ENCODE measurements at places on chromosomes 4 and X. TPM values are rescaled to one million over a fixed set of nuclear protein-coding genes. Genes with fewer than 3 reads are reported as not detected.

DNA sequence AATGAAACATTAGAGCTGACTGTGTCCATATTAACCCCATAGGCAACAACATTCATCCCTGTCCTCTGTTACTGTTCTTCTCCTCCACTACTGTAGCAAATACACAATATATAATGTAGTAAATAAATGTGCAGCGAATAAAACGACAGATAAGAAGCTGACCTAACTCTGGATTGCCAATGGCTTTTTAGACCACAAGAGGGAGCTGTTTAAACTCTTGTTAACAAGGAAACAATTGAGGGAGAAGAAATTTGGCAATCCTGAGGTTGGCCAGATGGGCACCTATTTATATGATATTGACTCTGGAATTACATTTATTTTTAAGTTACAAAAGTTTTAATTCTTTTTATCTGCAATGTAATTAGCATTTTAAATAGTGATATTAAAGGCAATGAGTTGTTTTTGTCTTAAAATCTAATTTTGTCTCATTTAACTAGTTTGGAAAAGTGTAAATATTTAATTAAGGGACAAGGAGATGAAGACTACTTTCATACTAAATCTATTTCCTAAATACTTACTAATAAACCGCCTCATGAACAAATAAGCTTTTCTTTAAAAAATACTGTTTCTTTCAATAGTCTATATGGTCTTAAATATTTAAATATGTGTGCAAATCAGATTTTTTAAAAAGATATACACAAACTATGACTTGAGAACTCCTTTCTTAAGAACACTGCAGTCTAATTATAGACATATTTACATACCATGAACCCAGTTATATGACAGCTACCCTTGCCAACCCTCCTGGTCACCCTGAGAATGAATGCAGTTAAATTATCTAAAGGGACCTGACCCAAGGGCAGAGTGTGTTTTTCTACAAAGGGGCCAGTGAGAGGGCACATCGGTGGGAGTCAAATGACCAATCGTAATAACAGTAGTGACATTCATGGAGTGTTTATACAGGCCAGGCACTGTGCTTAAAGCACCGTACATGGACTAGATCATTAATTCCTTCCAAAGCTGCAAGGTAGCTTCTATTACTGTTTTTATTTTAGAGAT is 52.9 kb upstream of the HPF1 start:
- no peak for DNase-seq

DNA sequence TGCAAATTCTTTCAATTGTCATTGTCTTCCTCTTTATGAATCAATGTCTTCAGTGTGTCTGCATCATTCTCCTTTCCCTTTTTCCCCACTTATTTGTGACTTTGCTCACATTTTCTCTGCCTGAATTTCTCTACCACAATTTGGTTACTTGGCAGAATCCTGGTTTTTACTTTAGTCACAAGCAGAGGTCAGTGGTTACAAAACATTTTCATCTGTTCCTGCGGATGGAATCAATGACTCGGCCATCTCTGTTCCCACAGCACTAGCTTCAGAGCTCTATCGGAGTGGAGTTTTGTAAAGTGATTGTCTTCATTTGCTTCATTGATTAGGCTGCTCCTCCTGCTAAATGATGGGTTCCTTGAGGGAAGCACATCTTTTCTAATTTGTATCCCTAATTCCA is 501.3 kb upstream of the AADAT start:
- no peak for DNase-seq

DNA sequence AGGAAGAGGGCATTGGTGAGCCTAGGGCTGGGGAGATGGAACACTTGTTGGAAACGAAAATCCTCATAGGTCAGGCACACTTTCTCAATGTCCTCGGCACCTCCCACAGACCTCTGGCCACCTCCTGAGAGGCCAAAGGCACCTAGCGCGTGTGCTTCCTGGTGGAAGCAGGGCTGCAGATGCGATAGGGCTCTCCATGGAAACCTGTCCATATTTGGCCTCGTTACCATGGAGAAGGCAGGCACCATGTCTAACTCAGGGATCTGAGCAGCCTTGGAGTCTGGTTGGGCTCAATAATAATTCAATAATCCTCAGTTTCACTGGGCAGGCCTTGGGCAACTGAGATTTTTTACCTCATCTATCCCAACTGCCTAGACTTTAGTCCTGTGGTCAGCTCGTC is 58.3 kb downstream of the RAI2 start:
- no peak for DNase-seq

DNA sequence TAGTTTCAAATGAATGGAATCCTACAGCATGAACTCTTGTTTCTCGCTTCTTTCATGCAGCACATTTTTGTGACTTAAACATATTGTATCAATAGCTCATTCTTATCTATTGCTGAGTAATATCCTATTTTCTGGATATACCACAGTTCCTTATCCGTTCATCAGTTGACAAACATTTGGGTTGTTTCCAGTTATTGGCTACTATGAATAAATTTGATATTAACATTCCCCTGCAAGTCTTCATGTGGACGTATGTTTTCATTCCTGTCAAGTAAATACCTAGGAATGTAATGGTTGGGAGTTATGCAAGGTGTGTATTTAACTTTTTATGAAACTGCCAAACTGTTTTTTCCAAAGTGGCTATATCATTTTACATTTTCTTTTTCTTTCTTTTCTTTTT is 114.0 kb upstream of the SH3RF1 start:
- no peak for DNase-seq

GRCh38 chr4:152727784-152728183 is 48.0 kb upstream of the TMEM154 start:
- no peak for DNase-seq

DNA sequence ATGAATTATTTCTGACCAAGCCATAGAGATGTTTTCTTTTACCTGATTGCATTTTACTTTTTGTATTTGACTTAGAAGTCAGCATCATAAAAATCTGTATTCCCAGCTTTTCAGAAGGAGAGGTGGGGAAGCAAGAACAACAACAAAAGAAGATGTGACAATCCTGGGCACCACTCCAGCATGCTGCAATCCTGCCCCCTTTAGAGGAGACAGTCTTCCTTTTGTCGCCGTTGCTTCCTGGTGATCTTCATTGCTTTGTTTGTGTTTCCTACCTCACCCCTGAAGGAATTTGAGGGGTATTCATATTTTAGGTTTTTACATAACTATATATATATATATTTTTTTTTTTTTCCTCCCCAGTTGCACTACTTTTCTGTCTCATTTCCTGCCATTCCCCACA is 3.7 kb downstream of the QRFPR start:
- DNase-seq: no peak

DNA sequence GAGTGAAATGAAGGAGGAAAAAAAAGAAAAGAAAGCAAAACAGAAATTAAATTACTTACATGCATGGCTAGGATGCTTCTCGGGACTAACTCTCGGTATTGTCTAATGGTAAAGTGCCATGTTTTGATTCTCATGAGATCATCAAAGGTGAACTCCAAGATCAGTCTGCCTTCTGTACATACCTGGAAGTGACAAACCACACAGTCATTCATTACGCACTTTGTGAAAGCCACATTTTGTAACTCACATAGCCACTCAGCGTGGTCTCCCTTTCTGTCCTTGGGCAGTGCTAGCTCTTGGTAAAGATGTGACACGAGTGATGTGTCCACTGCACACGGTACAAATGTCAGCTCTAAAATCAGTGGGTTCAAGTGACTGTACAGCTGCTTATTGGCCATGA is 309.8 kb downstream of the LDB2 start:
- no peak for DNase-seq

DNA sequence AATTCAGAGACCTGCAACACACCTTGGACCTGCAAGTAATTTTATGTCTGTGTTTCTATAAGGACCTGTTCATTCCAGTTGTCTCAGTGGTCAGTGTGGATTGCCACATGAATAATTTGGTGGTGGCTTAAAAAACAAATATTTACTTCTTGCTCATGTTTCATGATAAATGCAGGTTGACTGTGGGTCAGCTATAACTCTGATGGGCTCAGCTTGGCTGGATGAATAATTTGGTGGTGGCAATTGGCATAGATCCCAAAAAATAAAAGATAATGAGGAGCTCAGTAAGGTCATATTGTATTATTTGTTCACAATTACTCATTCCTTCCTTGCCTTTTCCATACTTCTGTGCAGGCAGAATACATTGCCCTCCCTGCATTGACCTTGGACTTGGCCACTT is 18.9 kb upstream of the SCRG1 start:
- DNase-seq: no peak

The ZXDA gene
- total RNA-seq: 4.3 TPM

The CT83 gene
- not detected for total RNA-seq

All from CD8-positive, alpha-beta memory T cell (primary cell).